Fibroblast of skin of abdomen (primary cell): ENCODE measurements at places on chromosomes 6 and 20.

DNA sequence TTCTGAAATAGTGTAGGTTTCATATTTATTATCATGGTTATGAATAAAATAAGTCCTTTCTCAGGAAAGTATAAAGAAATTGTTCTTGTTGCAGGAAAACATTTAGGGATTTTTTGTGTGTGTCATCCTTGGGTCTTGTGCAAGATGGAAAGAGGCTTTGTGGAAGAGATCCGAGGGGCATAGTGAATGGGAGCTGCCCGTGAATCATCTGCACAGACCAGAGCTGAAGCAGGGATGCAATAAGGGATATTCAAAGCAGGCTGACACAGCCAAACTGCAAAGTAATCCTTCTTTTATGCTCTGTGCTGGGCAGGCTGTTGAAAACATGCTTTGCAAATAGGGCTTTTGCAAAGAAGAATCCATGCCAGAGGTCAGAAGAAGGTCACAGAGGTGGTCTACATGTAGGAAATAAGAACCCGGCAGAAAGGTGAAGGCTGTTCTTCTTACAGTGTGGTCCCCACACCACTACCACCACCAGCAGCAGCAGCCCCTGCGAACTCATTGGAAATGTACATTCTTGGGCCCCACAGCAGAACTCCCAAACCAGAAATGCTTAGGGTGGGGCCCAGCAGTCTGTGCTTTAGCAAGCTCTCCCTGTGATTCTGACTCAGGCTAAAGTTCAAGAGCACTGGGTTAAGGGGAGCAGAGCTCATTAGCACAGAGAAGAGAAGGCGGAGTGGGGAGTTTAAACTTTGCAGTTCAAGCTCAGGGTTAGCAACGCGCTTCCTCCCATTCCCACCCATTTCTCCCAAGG, 237.6 kb downstream of the QKI start:
- DNase-seq, result peak; percentile 31

DNA sequence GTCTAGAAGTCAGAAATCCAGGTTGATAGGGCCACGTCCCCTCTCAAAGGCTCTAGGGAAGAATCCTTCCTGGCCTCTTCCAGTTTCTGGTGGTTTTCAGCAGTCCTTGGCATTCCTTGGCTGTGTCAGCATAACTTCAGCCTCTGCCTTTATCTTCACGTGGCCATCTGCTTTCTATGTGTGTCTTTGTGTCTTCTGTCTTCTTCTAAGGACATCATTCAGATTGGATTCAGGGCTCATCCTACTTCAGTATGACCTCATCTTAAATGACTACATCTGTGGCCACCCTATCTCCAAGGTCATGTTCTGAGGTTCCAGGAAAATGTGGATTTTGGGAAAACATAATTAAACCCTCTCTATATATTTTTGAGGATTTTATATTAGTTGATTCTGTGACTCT, 23.0 kb downstream of the C6orf89 start:
- DNase-seq, result no peak

DNA sequence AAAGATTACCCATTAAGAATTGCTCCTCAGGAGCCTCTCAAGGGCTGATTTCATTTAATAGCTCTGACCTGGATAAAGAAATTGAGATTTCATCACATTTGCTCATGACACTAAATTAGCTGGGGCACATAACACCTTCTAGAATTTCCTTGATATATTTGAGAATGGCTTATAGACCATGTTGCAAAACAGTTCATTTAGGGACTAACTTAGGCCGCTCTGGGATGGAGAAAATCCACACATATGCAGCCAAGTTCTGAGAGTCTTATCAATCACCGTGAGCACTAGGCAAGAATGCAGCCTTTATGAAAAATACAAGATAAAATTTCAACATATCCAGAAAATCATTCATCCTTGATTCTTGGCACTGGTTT, 91.0 kb upstream of the MCHR2 start:
- DNase-seq, result peak; percentile 50

- DNase-seq, result peak; percentile 98
Observed at GRCh38 chr6:155273431-155273830, 9.6 kb downstream of the CLDN20 start.

DNA sequence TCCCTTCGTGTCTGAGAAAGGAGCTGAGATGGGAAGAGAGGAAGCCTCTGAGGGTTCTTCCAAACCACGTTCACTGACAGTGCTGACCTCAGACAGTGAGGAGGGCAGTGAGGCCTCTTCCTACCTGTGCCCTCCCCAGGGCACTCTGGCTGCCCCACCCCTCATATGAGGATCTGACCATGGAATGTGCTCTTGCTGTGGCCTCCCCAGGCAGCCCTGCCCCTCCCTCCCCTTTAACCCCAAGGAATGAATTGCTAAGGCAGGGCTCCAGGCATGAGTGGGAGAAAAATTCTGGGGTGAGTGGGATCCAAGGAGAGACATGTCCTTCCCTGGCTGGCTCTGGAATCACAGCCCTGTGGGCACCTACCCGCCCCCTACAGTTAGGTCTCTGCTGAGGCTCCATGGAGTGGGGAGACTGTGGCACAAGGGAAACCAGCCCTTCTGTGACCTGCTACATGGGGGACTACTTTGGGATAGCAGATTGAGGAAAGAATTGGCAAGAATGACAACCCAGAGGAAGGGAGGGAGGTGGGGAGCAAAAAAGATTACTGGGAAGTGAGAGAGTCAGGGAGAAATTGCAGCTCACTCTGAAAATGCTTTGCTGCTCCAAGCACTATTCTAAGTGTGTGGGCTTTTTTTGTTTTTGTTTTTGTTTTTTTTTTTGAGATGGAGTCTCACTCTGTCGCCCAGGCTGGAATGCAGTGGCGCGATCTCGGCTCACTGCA, 29.4 kb downstream of the TNXB start:
- DNase-seq, result no peak

DNA sequence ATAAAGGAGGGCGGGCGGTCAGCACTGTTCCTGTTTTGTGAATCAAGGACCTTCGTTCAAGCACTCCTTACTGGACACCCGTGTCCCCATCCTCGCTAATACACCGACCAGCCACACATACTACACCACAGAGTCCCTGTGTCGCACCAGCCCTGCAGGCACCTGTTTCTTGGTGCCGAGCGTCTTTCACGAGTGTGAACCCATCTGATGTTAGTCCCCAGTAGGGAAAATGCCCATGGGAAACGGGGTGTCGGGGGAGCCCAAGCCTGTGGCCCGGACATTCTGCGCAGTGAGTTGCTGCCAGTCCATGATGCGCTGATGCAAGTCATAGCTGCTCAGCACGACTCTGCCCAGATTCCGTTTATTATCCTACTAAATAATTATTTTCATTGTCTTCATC, 74.7 kb downstream of the TTLL2 start:
- DNase-seq, result no peak

DNA sequence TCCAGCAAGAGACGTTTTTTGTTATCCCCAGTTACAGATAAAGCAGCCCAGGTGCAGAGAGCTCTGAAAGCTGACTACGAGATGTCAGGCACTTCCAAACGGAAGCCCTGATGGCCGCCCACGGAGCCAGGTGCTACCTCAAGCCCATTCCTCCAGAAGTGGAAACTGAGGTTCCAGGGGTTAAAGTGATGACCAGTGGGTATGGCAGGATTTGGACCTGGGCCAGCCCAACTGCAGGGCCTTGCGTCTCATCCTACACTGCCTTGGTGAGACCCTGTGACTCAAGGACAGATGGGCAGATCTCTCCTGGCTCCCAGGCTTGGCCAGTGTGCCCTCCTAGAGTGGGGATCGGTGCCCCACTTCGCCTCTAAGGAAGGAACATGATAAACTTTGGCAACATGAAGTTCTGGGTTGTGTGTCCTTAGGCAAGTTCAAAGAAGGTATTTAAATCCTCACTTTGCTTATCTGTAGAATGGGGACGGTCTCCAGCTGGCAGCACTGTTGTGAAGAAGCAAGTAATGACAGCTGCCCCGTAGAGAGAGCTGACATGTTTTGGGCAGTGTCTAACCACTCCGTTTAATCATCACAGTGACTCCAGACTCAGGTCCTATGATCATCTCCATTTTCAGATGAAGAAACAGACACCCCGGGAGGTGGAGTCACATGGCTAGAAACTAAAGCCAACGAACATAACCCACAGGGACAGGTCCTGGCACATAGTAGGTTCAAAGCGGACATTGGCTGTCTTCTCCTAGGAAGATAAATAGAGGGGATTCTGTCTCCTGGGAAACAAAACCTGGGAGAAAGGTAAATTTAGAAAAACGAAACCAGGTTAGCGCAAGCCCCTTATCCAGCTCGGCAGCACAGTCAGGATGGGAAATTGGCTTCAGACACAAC, 34.4 kb upstream of the CDH22 start:
- DNase-seq, result no peak

- DNase-seq, result no peak
Observed at GRCh38 chr20:31925631-31926030, 26.2 kb downstream of the PDRG1 start.

GRCh38 chr6:80251321-80251720, 144.8 kb downstream of the BCKDHB start:
- DNase-seq, result no peak

GRCh38 chr6:159313018-159313417, 143.8 kb downstream of the FNDC1 start:
- DNase-seq, result no peak

DNA sequence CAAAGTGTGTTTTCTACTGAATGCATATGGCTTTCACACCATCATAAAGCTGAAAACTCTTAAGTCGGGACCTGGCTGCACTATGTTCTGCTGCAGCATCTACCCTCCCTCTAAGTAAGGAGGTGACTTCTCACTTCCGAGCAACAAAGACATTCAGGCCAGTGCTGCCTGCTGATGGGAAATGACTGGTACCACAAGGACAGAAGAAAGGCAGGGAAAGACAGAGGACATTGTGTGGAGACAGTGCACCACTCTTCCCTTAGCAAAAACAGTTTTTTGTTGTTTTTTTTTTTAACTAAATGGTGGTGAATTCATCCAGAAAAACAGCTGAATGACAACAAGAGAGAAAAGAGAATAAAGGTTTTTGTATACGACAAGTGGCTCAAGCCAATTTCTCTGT, 81.5 kb downstream of the MAP7 start:
- no peak for DNase-seq

DNA sequence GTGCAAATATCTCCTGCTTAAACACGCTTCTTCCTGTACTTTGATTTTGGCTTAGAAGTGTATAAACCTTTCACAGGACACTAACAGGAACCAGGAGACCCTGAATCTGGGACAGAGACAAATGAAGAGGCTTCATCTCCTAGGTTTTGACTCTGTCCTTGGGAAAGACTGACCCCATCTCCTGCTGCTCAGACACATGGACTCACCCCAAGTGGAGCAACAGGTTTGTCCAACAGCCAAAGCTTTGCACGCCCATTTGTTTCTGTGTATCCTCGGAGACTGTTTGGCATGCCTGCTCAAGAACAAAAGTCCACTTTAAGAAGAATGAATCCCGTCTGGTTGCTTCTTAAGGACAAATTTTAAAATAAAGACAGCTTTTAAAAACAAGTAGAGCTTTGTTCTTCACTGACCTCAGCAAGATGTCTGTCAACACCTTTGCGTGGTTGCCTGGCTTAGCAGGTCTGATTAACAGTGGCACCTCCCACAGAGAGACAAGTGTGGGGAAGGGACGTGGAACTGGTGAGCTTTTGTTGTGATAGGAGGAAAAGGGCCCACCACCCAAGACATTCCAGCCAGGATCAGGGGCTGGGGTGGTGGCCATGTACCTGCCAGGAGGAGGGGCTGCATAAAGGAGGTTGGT, 202.6 kb downstream of the SOD2 start:
- no peak for DNase-seq

- no peak for DNase-seq
Observed at GRCh38 chr20:52684176-52684575, 288.0 kb upstream of the TSHZ2 start.

DNA sequence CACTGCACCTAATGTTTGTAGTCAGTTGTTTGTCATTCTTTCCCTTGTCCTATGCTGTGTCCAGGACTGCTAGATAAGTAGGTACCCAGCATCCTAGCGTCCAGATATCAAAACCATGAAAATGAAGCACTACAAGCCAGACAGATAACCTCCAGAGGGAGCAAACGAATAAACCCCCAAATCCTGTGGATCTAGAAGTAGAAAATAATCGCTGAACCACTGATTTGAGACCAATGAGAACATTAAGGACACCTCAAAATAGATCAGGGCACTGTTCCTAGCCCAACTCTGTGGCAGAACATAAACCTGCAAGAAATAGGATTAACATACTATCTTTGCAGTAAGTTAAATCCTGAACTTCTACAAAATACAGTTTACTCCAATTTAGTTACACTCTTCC, 1.1 kb upstream of the KLHL32 start:
- no peak for DNase-seq

DNA sequence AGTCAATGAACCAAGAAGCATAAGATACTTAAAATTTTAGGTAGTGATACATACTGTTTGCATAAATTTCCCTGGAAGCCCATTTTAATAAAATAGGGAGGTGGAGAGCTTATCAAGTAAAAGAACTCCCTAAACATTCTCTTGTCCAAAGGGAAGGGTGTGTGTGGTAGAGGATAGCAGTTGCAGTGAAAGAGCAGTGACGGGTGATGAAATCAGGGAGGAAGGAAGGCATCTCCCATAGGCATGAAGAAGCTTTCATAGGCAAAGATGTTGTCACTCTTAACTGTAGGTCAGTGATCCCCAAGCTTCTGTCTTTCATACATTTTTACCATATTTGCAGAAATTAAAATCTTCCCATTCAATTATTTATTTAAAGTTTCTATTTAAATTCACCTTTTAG, 60.0 kb upstream of the ZNF831 start:
- DNase-seq, result no peak

GRCh38 chr20:51906049-51906448, 103.7 kb upstream of the SALL4 start:
- DNase-seq, result no peak

DNA sequence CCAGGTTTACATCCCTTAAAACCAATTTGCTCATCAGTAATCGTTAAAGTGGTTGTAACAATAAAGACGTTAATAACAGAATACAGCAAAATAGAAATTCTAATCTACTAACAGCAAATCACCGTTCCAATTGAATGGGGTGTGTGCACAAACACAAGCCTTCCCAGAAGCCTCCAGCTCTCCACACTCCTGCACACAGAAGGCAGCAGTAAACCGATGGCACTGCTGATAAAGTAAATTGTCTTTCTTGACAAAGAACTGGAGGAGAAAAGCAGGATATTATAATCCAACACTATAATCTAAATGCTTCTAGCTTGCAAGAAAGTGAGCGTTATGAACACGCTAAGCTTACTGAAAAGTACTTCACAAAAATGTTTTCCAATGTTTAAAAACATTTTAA, 7.0 kb downstream of the ZNF217 start:
- DNase-seq, result no peak

DNA sequence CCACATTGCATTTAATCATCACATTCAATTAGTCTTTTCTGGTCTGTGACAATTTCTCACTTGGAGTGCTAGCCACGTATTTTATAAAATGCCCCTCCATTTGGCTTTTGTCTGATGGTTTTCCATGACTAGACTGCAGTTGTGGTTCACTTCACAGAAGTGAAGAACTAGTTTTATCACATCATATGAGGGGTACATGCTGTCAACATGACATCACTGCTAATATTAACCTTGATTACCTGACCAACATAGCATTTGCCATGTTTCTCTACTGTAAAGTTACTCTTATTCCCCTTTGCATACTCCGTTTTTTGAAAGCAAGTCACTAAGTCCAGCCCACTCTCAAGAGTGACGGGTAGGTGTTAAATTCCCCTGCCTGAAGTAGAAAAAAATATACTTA, 48.0 kb upstream of the COL10A1 start:
- DNase-seq, result no peak
